Skeletal muscle cell (primary cell): ENCODE measurements at places on chromosomes 12 and 14.

DNA sequence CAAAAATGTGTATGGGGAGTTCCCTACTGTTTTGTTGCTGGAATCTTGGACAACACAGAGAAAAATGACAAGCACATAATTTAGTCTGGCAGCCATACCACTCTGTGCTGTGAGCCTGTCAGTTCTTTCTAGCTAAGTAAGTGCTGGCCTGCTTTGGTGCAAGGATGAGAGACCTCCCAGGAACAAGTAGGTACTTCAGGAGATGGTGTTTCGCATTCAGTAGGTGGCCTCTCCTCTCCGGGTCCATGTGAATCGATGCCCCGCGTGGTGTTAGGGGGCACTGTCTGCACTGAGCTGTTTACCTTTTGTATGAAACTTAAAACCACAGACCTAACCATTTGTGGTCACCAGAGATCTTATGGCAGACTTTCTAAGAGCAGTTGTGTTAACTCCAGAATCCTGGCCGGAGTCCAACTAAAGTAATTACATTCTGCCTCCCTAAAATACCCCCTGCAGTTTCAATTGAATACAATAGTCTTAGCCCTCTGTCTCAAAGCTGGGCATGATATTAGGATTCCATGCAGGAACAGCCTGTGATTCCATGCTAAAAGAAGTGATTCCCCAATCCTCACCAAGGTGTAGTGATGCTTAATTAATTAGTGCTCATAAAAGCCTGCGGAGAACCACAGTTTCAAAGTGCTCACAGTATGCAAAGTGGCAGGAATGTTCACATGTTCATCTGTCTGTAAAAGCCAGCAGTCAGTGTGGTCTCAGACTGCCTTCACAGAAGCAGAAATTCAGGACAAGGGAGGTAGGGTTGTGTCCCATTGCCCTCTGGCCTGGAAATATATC is 64.2 kb downstream of the LLPH start:
- peak; percentile 71 for DNase-seq

DNA sequence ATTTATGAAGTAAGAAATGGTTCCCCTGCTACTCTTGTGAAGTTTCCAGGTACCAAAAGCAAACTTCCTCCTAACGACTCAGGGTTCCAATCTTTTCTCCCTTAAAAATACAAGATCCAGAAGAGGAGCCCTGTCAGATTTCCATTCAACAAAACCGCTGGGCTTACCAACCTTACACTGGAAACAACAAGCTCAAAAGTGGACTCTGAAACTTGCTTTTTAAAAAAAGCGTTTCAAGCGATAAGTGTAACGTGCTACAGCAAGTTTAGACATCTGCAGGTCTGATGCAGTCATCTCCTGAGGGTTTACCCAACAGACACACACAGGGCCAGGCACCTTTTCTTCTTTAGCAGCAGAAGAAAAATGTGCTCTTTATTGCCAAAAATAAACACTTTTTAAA is 6.9 kb upstream of the CREBL2 start:
- no peak for DNase-seq

DNA sequence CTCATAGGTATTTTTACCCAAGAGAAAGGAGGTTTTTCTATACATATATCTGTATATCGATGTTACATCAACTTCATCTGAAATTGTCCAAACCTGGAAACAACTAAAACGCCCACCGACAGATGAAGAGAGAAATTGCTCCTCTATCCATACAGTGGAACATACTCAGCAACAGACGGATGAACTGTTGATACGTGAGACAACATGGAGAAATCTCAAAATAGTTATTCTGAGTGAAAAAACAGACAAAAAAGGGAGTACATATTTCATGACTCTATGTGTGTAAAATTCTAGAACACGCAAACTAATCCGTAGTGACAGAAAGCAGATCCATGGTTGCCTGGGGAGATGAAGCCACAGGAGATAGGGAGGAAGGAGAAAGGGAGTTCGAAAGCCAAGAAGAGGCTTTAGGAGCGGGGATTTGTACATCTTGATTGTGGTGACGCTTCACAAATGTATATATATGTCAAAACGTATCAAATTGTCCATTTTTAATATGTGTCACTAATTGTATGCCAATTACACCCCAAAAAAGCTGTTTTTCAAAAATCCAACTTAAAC is 37.6 kb upstream of the C14orf180 start:
- no peak for DNase-seq

DNA sequence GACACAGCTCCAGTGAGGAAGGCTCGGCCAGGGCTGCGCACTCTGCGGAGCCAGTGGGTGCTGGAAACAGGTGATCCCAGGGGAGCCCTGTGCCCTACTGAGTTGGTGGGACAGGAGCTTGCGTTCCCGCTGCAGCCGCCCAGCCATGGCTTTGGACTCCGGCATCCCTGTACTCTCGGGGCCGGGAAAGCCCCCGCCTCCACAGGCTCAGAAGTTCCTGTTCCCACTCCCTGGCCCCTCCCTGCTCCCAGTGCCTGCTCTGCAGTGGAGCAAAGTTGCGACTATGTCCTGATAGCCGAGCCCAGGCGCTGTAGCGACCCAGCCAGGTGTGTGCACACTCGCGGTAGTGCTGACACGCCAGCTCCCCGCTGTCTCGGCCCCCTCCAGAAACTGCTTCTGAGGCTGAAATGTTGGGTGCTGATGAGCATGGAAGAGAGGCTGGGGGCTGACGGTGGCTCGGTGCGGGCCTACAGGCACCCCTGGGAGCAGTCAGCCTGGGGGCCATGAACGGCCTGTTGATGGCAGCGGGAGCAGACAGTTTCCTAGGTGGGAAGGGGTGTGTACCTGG is 344.6 kb upstream of the MGAT4C start:
- DNase-seq, result no peak
